ENCODE measurements at places on chromosomes 5 and 9.

GRCh38 chr5:3599226-3600105 lies 3.8 kb downstream of the IRX1 start:
- no peak for DNase-seq

- DNase-seq = no peak
Observed at GRCh38 chr5:139404484-139404840, 573 bp upstream of the SPATA24 start.

- no peak for DNase-seq
Observed at GRCh38 chr5:108125771-108126511, 256.0 kb downstream of the FBXL17 start.

GRCh38 chr9:130663258-130663976 lies 977 bp upstream of the PRDM12 start:
- DNase-seq = no peak

DNA sequence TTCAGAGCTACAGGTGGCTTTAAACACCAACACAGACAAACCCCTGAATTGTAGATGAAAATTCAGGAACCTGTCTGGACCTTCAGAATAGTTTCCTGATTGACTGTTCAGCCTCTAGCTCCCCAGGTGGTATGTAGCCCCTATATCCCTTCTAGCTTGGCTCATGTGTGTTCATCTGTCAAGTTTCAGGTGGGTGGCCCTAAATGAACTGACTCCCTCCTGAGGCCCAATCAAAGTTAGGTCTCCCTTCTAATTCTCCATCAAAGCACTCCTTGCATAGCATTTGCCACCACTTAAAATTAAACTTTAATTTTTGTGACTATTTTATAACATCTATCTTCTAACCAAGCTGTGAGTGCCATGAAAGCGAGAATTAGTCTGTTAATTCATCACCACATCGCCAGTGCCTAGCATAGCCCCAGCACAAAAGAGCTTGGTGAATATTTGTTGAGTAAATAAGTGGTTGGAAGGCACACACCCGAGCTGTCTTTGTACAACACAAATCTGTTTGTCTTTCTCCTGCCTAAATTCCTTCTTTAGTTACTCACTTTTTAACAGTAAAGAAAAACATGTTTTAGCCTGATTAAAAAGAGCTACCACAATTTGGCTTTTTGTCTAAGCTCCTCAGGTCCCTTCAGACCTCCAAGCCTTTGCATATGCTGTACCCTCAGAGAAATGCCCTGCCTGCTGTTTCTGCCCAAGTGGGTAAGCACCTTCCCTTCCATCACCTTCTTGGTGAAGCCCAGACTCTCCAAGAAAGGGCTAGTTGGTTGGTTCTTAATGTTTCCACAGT lies 138.1 kb upstream of the HMHB1 start:
- DNase-seq = no peak

DNA sequence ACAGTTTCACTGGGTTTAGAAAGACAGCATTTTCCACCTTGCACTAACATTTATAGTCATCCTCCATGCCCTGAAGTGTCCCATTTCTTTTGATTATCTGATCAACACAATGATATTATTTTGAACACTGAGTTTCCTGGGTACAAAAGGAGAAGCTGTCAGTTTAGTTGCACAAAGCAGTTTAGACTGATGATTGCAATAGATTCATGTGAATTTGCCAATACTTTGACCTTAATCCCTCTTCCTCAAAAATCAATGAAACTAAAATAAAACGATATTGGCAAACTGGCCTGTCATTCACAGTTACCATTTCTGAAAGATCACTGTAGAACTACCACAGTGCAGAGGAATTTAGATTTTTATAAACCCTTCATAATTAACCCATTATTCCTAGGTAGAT lies 34.2 kb upstream of the RASGRF2 start:
- no peak for DNase-seq

DNA sequence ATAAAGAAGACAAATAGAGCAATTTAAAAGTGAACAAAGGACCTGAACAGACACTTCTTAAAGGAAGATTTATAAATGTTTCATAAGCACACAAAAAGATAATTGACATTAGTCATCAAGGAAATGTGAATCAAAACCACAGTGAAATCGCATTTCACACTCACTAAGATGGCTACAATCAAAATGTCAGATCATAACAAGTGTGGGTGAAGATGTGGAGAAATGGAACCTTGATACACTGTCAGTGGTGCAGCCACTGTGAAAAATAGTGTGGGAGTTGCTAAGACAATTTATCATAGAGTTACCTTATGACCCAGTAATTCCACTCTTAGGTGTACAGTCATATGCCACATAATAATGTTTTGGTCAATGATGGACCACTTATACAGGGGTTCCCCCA lies 54.5 kb upstream of the HTR4 start:
- no peak for DNase-seq

- peak; percentile 68 for DNase-seq
Observed at GRCh38 chr9:108687006-108687987, 168.5 kb downstream of the ACTL7B start.

GRCh38 chr5:16737209-16737608 lies 120.4 kb upstream of the RETREG1 start:
- DNase-seq = no peak

Data from esophagus muscularis mucosa (tissue), 4 donors.